GM23248 (cell line): ENCODE measurements at places on chromosomes 13 and 19. TPM values are rescaled to one million over a fixed set of nuclear protein-coding genes. Genes with fewer than 3 reads are reported as not detected.

GRCh38 chr13:43274881-43275280, 251.5 kb downstream of the DNAJC15 start:
- no peak for DNase-seq

- peak; percentile 32 for DNase-seq
Observed at GRCh38 chr13:107548338-107548737, 667.0 kb downstream of the LIG4 start.

GRCh38 chr19:50906217-50906616, 5.0 kb downstream of the KLK4 start:
- DNase-seq = peak; percentile 41

Gene ELAVL3
- total RNA-seq = not detected in 2 replicates

DNA sequence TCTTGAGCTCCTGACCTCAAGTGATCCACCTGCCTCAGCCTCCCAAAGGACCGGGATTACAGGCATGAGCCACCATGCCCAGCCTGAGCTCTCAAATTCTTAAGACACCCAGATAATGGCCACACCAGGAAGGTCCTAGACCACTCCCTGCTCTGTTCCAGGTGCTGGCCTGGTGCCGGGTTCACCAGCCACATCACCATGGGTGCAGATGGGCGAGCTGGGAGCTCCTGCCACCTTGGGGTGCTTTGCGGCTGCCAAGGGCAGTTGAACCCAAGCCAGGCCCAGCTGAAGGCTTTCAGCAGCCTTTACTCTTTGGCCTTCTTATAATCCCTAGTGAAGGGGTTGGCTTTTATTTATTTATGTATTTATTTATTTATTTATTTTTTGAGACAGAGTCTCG, 4.9 kb downstream of the HPN start:
- DNase-seq = no peak

GRCh38 chr13:64206430-64207225, 2791.0 kb upstream of the PCDH20 start:
- no peak for DNase-seq

Gene FGF22
- total RNA-seq = 0.13 and 1.2 TPM in 2 replicates

DNA sequence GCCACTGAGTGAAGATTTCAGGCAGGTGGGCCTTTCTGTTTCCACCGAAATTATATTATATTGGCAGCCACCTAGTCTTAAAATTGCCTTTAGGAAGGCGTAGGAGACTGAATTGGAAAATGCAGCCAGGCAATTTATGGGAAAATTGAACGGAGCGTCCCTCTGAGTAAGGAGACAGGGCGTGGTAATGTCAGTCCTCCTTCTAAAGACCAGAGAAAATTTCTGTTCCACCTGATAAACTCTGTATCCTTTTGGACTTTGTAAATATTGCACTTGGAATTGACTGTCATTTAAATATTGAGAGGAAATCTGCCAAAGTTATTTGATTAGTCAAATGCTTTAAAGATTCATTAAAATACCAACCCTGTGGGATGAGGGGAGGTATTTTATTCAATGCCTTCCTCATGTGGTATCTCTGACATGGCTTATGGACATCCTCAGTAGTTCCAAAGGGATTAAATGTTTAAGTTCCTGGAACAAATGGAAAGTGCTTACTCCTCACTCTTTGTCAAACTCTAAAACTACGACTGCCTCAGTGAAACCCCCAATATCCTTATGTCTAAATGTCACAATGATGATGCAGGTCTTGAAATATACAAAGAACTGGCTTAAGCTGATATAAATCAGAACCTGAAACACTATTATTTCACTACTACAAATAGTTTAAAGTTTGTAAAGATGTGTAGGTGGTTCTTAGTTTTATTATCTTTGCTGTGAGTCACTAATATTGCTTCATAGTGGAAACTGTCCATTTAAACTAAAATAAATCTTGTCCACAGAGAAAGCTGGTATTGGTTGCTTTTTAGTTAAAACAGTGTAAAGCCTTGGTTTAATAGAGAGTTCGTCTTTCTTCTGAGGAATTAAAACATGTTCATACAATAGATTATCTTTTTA, 203.2 kb downstream of the FGF14 start:
- peak; percentile 58 for DNase-seq

Gene PABPC3
- under 0.01 TPM in 2 replicates for total RNA-seq

Gene ZNF577
- total RNA-seq = 6.7 and 8.8 TPM in 2 replicates

Gene ATP1A3
- 0.11 and 0.63 TPM in 2 replicates for total RNA-seq

DNA sequence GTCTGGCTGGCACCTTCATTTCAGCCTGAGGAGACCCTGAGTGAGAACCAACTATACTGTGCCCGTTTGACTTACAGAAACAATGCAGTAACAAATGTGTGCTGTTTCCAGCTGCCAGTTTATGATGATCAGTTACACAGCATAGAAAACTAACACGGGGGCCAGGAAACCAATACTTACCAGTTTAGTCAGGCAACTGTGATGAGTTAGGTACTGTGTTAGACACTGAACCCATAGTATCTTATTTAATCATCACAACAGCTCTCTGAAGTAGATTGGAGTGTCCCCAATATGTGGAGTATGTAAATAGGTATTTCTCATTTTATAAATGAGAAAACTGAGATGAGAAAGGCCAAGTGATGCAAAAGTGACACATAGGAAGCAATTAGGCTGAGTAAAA, 620.9 kb upstream of the KLF12 start:
- DNase-seq = peak; percentile 22

Gene ZNF573
- total RNA-seq = 3.3 and 4.2 TPM in 2 replicates

Gene ZSCAN4
- total RNA-seq = not detected in 2 replicates

GRCh38 chr13:80340651-80341100, 250 bp downstream of the SPRY2 start:
- peak; percentile 79 for DNase-seq

GRCh38 chr13:94236872-94237271, 242.6 kb downstream of the DCT start:
- DNase-seq = no peak

Gene SLITRK6
- not detected in 2 replicates for total RNA-seq

- no peak for DNase-seq
Observed at GRCh38 chr19:10338940-10339339, 484 bp downstream of the ICAM3 start.

GRCh38 chr19:49398931-49399330, 10.9 kb downstream of the KASH5 start:
- DNase-seq = no peak

Gene ZNF492
- 0.13 and 0.65 TPM in 2 replicates for total RNA-seq
